ENCODE measurements at places on chromosomes 1 and 21.

DNA sequence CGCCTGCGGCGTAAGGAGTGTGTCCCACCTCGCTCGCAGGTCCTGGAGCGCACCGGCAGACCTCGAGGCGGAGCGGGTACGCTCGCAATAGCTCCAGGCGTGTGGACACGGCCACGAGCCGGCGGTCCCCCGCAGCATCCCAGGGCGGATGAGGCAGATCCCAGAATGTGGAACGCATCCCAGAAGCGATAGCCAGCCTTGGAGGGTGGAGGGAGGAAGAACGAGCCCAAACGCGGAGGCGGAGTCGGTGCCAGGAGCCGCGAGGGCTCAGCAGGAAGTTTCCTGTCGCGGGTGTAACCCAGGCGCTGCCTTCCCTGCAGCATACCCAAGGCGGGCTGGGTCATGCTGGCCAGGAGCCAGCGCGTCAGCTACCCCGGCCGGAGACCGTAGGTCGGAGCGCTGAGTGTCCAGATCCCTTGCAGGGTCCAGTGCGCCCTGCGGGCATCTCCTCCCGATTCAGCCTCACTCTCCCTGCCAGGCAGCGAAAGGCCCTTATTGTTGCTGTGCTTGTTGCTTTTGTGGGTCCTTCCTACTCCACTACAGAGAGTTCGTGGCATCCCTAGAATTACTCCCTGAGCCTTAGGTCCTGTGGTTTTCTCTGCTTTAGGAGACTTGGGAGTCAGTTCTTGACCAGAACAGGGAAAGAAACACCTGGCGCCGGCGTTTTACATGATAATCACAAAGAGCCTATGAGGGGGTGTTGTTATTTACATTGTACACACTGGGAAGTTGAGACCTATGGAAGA lies 27.7 kb downstream of the STYXL2 start:
- DNase-seq, result no peak

- no peak for DNase-seq
Observed at GRCh38 chr1:3494321-3495308, 40.1 kb downstream of the ARHGEF16 start.

- peak; percentile 4 for DNase-seq
Observed at GRCh38 chr1:179709841-179710329, 33.2 kb upstream of the FAM163A start.

DNA sequence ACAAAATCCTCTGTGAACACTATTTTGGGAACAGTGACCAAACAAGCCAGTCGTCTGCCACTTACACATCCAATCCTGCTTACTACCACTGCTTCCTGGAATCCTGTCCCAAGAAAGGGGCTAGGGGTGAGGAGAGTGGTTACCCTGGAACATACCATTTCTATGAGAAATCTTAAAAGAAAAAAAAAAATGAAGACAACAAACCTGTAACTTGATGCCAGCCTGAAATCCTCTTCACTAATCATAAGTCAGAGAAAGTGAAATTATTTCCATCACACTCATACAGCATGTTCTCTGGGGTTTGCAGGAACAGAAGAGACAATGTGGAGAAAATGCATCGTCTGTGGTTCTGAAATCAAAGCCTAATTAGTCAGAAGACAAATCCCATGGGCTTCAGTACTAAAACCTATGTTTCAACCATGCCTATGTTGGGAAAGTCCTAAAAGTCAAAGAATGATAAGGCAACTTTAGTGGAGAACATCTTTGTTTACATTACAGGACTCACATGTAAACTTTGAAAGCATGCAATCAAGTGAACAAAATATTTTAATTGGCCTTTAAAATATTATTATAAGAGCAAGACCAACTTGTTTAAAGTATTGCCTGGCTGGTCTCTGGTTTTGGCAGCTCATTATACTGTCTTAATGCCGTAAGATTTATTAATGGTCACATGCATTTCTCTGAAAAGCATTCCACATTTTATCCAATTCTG lies 220.7 kb downstream of the LTN1 start:
- DNase-seq, result no peak

- no peak for DNase-seq
Observed at GRCh38 chr1:233627376-233627775, 13.5 kb downstream of the KCNK1 start.

- no peak for DNase-seq
Observed at GRCh38 chr1:53594391-53595180, 135.4 kb downstream of the DMRTB1 start.

- DNase-seq, result no peak
Observed at GRCh38 chr1:903721-904271, 19.9 kb upstream of the SAMD11 start.

DNA sequence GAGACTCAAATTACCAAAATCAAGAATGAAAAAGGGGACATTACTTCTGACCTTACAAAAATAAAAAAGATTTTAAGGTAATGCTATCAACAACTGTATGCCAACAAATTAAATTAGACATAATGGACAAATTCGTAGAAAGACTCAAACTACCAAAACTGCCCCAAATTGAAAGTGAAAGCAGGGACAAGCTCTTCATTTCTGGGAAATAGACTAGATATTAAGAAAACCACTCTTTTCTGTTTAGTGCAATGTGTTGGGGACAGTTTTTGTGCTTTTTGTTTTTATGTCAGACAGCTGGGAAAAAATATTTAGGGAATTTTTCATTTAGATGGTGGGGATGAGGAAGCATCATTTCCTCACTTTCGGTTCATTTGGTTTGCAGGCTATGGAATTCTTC lies 4.9 kb upstream of the GBP1 start:
- DNase-seq, result no peak

GRCh38 chr1:160018900-160019299 lies 12.9 kb downstream of the PIGM start:
- no peak for DNase-seq

GRCh38 chr1:150110116-150110515 lies 39.6 kb upstream of the PLEKHO1 start:
- no peak for DNase-seq

GRCh38 chr1:209807509-209807908 lies 1.6 kb upstream of the IRF6 start:
- no peak for DNase-seq

- DNase-seq, result peak; percentile 56
Observed at GRCh38 chr1:74579425-74579824, 67.0 kb upstream of the LRRC53 start.

GRCh38 chr1:74215229-74215628 lies 17.2 kb downstream of the FPGT start:
- DNase-seq, result no peak

- DNase-seq, result no peak
Observed at GRCh38 chr1:156101880-156102279, 12.6 kb upstream of the LMNA start.

- no peak for DNase-seq
Observed at GRCh38 chr1:201505503-201505890, 1.4 kb downstream of the CSRP1 start.

GRCh38 chr1:226110249-226111097 lies 48.0 kb downstream of the H3-3A start:
- no peak for DNase-seq

DNA sequence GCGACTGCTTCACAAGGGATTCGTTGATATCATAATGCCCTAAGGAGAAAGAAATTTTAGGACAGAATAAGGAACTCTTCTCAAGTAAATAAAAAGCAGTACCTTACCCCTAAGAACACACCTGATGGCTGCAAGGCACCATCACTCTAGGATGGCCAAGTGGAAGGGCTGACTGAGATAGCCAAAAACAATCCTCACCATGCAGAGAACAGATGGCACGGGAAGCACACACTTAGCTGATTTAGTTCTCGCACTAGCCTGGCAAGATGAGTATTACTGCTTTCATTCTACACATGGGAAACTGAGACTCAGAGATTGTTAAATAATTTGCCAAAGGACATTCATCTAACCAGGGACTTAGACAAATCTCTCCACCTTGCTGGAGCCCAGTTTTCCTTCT lies 43.8 kb downstream of the STPG1 start:
- DNase-seq, result no peak

DNA sequence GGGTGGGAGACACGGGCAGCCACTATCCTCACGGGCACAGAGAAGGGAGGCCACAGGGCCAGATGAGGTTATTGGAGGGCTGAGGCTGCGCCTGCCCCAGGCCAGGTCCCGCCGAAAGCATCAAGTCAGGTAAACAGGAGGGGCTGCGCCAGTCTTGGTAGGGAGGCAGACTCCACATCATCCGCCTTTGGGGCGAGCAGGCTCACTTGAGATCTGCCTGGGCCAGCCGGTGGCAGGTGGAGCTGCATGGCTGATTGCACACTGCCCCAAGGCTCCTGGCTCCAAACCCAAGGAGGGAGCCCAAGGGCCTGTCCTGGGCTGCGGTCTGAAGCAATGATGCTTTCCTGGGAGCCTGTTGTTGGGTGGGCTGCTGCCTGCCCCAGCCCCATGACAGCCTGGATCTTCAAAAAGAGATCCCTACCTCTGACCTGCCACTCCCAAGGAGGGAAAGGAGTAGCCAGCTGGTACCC lies 4.6 kb downstream of the SMIM1 start:
- DNase-seq, result no peak

GRCh38 chr1:80047791-80048190 lies 1041.3 kb upstream of the ADGRL4 start:
- no peak for DNase-seq

DNA sequence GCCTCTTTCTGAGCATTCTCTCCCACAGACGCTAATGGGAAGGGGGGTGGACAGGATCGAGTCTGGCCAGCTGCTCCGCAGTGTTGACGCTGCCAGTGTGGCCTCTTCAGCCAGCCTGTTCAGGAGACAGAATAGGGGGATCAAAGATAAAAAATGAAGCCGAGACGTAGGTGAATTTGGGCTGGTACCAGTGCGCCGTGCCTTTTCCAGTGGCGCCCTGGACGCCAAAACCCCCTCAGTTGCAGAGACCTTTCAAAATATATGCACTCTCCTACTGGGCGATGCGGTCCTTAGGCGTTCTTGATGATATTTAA lies 1.1 kb downstream of the TTC3 start:
- no peak for DNase-seq

DNA sequence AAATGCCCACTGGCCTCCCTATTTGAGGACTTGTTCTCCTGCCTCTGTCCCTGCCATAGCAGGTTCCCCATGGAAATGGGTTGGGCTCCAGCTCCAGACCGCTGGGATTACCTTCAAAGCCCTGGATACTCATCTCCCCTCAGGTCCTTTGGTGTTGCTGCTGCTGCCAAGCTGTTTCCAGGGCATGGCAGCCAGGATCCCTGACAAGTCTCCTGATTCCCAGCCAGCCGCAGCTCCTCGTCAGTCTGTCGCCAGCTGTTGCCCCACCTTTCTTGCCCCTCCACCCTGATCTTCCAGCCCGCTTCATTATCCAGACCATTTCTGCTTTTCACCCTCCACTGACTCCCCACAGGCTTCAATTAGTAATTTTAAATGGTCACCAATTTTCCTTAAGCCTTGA lies 68.3 kb upstream of the KCND3 start:
- no peak for DNase-seq

GRCh38 chr1:38991638-38992411 lies 749 bp downstream of the AKIRIN1 start:
- no peak for DNase-seq

DNA sequence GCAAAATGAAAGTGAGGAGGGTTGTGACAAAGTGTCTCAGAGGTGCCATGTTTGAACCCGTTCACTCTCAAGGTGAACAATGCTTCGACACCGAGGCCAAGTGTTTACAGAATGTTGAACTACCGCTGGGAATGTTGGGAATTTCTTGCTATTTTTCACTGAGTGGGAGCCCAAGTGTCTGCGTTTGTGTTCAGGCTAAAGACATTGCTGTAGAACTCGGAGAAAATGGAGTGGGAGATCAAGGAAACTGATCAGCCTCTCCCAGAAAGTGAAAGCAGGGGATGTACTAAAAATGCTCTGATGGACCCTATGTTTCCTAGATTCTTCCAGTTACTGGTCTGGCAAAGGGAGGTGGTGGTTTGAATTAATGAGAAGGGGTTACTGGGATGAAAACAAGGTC lies 207.5 kb downstream of the BACH1 start:
- no peak for DNase-seq

- DNase-seq, result no peak
Observed at GRCh38 chr21:29145354-29145782, 14.9 kb downstream of the MAP3K7CL start.

DNA sequence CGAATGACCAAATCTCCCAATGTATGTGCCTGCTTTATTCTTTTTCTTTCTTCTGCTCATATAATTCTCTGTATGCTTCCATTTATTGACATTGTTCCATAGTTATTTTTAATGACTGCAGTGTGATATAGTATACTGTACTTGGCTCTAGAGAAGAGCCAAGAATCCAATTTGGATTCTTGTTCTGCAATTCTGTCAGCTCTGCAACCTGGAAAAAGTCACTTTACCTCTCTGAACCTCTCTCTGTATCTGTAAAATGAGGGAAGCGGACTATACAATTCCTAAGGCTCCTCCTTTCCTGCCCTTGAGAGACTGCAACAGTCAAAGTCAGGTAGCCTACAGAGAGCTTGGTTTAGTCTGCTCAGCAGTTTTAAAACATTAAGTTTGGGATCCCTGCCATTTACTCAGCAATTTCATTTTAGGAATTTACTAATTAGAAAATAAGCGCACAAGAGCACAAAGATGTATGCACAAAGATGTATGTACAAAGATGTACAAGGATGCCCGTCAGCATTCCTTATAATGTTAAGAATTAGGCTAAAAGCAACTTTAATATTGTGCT lies 14.7 kb downstream of the DNAJC16 start:
- no peak for DNase-seq

DNA sequence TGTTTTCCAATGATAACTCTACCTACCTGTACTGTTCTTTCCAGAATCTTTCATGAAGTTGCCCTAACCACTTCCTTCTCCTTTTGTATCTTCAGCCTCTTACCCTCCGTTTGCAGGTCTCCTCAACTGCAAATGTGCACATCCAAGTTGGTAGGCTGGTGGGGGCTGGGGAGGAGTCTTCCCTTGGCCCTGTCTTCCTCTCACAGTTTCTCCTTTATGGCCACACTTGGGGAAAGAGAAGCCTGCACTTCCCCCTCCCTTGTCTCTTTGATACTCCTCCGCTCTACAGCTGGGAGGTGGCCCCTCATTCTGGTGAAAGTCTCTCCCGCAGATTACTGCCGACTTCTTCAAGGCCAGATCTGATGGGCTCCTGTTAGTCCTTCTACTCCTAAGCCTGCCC lies 26.9 kb upstream of the GPR88 start:
- no peak for DNase-seq

DNA sequence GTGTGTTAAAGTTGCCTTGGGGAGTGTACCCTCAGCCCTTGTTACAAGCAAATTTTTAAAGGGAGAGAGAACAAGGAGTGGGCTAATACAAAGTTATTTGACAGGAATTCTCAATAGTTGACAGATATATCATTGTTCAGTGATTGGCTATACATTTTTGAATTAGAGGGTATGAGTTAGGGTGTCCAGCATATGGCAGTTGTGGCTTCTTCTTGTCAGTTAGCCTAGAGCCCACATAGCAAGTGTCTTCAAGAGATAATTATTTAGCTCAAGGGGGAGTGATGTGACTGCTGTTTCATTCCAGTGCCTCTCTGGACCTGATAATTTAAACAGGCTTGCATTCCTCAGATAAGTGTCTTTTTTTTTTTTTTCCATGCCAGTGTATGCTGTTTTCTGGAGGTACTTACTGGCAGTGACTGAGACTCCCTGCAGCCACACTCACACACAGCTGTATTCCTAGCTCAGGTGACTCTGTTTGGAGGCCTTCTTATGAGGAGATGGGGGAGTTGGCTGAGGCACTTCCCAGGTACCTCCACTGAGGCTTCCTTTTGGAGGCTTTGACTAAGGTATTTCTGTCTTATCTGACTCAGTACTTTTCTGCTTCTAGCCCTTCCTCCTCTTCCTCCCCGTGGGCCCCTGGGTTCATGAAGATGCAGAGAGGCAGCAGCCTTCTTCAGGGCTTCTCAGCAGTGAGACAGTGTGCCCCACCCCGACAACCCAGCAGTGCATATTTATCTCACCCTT lies 32.3 kb downstream of the IVNS1ABP start:
- DNase-seq, result no peak

Measured in GM12864 (cell line).